ENCODE measurements at places on chromosomes 13 and 19.

GRCh38 chr13:75541287-75541686 is 3.6 kb upstream of the COMMD6 start:
- DNase-seq, result no peak

DNA sequence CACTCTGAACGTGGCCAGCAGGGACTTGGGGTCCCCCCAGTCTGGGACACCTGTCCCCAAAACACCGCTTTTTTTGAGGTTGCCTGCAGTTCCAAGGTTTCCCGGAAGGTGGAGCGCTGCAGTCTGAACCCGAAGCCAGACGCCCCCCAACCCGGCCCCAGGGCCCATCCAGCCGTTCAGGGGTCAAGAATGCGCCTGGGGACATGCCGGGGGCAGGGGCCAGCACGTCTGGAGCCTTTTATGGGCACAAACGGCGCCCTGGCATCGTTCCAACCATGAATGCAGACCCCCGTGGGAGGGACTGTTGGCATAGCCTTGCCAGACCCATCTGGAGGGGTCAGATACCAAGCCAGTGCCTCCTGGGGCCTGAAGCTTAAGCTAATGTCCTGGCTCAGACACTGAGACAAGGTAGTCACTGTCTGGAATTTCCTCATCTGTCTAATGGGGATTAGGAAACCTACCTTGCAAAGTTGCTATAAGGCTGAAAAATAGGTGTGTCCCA is 6.9 kb downstream of the S1PR5 start:
- DNase-seq, result no peak

GRCh38 chr13:27523346-27524073 is 73.1 kb upstream of the MTIF3 start:
- no peak for DNase-seq

DNA sequence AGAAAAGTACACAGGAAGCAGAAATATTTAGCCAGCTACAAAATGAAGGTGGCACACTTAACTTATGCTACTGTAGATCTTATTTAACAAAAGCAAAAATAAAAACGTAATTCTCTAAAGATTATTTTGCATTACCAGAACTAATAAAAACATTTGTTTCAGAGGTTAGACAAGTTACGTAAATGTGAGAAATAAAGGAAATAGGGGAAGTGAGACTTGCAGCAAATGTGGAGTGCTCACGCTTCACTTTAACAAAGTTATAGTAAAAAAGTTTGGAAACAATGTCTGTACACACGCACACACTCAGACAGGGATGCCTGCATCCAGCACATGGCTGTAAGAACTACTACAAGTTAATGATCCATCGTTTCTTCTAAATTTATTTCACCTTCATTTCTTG is 83.7 kb downstream of the NALCN start:
- DNase-seq, result no peak

DNA sequence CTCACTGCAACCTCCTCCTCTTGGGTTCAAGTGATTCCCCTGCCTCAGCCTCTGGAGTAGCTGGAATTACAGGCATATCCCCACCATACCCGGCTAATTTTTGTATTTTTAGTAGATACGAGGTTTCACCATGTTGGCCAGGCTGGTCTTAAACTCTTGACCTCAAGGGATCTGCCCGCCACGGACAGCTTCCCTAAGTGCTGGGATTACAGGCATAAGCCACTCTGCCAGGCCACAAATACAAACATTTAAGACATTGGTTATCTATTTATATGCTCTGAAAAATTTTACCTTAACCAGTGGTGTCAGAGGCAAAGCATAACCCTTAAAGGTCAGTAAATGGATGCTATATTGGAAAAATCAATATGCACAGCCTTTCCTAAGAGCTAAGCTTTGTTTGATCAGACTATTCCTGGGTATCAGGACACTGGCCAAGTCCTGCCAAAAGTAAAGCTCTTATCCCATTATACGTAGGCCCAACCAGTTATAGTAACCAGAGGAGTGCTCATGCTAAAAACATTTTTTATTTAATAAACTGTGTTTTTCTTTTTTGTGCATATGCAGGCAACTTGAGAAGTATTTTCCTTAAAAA is 56.4 kb upstream of the STARD13 start:
- no peak for DNase-seq

- no peak for DNase-seq
These were observed 8.3 kb upstream of the KCNN4 start for GRCh38 chr19:43789029-43789428.
